ENCODE measurements at places on chromosomes 11 and 22. TPM values are rescaled to one million over a fixed set of nuclear protein-coding genes. Genes with fewer than 3 reads are reported as not detected.

The MPZL3 gene
- total RNA-seq = 5.2 TPM

The BATF2 gene
- total RNA-seq = 0.44 TPM

The MMP13 gene
- total RNA-seq = not detected

The C1QTNF6 gene
- 4.6 TPM for total RNA-seq

The ANKRD49 gene
- 10.1 TPM for total RNA-seq

The APOA5 gene
- total RNA-seq = not detected

The HIRA gene
- total RNA-seq = 14.7 TPM

The KCNQ1 gene
- not detected for total RNA-seq

The A4GALT gene
- 43.8 TPM for total RNA-seq

GRCh38 chr22:21939461-21939913, 13.2 kb downstream of the PPM1F start:
- peak; percentile 58 for DNase-seq

DNA sequence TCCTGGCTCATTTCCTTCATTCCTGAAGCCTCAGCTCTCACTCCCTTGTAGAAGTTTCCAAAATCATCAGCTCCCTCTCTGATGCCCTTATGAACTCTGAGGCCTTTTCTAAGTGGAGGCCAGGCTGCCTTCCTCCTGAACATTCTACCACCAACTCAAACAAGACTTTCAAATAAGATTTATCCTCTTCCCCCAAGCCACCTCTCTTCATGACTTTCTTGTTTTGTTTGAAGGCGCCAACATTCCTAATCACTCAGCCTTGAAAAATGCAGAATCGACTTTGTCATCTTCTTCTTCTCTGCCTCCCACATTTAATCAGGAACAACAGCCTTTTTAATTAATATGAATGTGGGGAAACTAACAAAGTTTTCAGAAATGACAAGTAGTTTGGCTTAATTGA, 927.9 kb downstream of the OPCML start:
- no peak for DNase-seq

GRCh38 chr11:25787416-25787815, 544.5 kb upstream of the ANO3 start:
- DNase-seq = no peak

GRCh38 chr11:11171854-11172253, 181.2 kb downstream of the CSNK2A3 start:
- DNase-seq = no peak

- peak; percentile 77 for DNase-seq
Measured at GRCh38 chr11:86938900-86939880, 16.0 kb downstream of the FZD4 start.

- DNase-seq = no peak
Measured at GRCh38 chr22:36149441-36149840, 11.1 kb downstream of the APOL3 start.

GRCh38 chr22:23467721-23468294, 112.3 kb downstream of the IGLL1 start:
- no peak for DNase-seq

DNA sequence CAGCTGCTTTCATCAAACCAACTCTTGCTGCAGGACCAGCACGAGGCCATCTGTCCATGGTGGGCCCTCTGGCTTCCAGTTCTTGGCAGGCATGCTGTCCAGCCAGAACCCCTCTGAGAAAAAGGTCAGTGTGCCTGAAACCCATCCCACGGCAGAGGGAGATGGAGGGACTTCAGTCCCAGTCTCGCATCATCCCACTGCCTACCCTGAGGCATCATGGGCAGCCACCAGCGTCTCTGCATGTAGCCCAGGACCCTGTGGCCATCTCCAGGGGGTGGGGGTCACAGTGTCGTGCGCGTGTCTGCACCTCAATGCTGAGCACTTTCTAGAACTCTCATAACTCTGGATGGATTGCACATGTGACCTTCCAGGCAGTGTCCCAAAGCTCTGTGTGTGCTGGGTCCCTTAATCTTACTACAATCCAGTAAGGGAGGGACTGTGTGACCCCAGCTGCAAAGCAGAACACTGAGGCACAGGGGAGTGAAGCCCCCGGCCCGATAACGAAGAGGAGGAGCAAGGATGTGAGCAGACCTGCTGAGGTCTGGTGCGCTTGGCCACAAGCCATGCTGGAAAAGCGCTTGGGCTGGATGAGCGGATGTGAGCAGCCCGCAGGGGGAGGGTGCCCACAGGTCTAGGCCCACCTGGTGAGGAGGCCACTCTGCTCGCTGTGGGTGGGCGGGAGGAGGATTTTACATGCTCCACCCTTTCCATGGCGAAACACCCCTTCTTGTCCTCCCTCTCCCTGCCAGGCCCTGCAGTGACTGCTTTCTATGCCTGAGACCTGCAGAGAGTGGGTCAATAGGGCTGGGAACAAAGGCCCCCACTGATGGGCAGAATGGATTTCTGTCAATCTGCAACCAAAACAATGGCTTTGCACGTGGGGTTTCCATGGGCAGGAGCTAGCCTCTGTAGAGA, 1401.0 kb downstream of the BRD1 start:
- DNase-seq = no peak

DNA sequence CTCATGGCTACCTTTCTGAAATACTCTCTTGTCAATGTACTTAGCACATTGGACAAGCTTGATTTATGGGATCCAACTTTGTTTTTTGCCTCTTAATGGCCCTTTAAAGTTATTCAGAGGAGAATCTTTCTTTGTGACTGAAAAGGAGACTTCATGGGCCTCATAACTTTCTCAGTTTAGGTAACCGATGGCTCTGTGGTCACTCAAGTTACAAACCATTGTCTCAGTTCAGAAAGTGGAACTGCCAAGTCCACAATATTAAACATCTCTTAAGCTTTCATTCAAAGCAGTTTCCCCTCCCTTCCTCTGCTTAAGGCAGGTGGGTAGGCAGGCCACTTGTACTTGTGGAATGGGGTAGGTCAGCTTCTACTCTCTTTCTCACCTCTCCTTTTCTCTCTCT, 12.3 kb upstream of the ARL14EP start:
- no peak for DNase-seq

GRCh38 chr11:13450832-13451397, 12.1 kb downstream of the BTBD10 start:
- DNase-seq = no peak

DNA sequence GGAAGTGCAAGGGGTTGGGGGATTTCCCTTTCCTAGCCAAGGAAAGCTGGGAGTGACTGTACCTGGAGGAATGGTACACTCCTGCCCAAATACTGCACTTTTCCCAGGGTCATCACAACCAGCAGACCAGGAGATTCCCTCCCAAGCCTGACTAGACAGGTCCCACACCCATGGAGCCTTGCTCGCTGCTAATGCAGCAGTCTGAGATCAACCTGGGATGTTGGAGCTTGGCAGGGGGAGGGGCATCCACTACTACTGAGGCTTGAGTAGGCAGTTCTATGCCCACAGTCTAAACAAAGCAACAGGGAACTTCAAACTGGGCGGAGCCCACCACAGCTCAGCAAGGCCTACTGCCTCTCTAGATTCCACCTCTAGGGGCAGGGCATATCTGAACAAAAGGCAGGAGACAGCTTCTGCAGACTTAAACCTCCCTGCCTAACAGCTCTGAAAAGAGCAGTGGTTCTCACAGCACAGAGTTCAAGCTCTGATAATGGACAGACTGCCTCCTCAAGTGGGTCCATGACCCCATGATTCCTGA, 58.5 kb downstream of the SLC22A9 start:
- no peak for DNase-seq

- no peak for DNase-seq
Measured at GRCh38 chr22:24836282-24836681, 30.3 kb downstream of the SGSM1 start.

- DNase-seq = no peak
Measured at GRCh38 chr22:40051322-40051721, 56.6 kb downstream of the FAM83F start.

DNA sequence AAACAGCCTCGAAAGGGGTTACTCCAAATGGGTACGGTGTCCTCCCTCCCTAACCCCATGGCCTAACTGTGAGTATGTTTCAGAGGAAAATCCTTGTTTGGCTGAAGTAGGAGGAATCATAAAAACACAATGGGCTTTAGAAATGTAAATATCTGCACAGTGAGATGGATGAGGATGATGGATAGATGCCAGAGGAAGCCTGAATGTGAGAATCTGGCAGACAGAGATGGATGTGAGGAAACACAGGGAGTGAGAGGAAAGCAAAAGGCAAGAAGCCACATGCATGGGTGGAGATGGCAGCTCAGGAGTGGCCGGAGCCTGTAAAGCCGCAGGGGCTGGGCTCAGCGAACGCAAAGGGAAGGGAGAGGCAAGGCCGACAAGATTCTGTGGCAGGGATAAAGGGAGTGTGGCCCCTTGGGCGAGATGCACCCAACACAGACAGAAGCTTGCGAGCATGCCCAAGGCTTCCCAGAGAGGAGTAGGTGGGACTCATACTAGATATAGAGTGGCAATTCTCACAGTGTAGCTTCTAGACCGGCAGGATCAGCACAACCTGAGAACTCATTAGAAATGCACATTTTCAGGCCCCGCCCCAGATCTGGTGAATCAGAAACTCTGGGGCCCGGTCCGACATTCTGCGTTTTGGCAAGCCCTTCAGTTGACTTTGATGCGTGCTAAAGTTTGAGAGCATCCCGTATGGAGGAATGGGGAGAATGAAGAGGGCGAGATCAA, 237.3 kb upstream of the CADM1 start:
- peak; percentile 6 for DNase-seq

- DNase-seq = peak; percentile 15
Measured at GRCh38 chr11:130904380-130904779, 11.9 kb downstream of the SNX19 start.
